ENCODE measurements at places on chromosomes 5 and 9.

- DNase-seq, result no peak
These were observed 26.9 kb upstream of the PLIN2 start for GRCh38 chr9:19154135-19154612.

DNA sequence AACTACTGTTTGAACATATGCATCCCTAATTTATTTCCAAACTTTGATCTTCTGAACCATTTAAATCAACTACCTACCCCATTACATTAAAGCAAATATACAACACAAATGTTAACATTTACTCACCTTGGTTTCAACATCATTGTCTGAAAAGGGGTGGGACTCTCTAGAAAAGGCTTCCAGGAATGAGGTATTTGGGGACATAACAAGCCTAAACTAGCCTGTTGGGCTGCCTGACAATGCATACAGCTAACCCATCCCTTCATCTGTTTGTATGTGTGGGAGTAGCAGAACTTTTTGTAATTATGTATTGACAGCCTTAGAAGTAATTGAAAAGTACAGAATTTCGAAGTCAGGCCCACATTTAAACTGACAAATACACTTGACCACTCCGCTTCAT, 2225.9 kb upstream of the C9orf72 start:
- no peak for DNase-seq

- no peak for DNase-seq
These were observed 440.9 kb downstream of the ENC1 start for GRCh38 chr5:74199436-74200210.

DNA sequence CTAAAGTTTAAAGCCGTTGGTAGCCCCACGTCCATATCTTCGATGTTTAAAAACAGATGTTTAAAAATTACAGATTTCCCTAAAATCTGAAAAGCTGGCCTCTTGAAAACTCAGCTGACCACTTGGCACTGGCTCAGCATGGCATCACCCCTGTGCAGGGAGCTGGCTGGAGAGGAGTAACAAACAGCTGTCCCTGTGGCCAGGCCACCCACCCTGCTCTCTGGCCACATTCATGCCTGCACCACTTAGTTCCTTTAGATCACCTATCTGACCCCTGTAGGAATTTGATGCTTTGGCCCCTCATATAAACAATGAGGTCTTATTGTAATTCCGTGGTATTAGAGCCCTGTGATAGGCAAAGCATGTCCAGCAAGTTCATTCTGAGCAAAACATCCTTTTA, 107.5 kb downstream of the FRMD3 start:
- no peak for DNase-seq

- DNase-seq, result no peak
These were observed 6.1 kb downstream of the SLCO4C1 start for GRCh38 chr5:102290004-102290403.

- no peak for DNase-seq
These were observed at the start of gene IL7R for GRCh38 chr5:35856765-35857351. Gene IL7R, plus strand, starts transcription at chr5:35856891. Its CDS starts 87 bp downstream, at chr5:35856978.

DNA sequence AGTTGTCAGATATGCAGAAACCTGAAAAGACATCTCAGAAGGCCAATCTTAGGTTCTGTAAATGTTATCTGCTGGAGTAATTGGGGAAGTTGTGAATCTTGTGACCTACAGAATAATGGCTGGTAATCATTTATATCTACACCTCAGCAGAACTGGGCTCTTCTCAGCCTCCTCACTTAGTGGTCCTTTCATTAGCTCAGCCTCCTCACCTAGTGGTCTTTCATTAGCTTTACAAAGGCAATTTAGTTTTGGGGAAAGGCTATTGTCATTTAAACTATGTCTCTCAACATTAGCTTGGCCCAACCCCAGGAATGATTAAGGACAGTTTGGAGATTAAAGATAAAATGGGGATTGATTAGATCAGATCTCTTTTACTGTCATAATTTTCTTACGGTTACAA, 284.2 kb upstream of the SGCD start:
- no peak for DNase-seq

- DNase-seq, result peak; percentile 72
These were observed 2.4 kb downstream of the CKMT2 start for GRCh38 chr5:81235287-81236072.

- no peak for DNase-seq
These were observed 1.6 kb upstream of the DBN1 start for GRCh38 chr5:177474846-177475562.

DNA sequence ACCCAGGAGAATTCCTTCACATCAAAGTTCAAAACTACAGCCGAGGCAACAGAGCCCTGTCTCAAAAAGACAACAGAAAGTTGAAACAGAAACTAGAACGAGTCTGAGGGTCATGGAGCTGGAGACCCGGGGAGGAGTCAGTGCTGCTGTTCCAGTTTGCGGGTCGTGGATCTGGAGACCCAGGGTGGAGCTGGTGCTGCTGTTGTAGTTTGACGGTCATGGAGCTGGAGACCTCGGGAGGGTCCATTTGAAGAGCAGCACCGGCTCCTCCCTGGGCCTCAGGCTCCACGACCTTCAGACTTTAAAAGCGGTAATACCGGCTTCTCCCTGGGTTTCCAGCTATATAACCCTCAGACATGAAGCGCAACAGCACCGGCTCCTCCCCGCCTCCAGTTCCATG, 13.0 kb upstream of the LCN15 start:
- DNase-seq, result no peak

GRCh38 chr9:87678650-87679355, 47.1 kb upstream of the CTSL start:
- DNase-seq, result peak; percentile 47

GRCh38 chr5:65020492-65020891, 251.8 kb downstream of the CWC27 start:
- DNase-seq, result no peak

DNA sequence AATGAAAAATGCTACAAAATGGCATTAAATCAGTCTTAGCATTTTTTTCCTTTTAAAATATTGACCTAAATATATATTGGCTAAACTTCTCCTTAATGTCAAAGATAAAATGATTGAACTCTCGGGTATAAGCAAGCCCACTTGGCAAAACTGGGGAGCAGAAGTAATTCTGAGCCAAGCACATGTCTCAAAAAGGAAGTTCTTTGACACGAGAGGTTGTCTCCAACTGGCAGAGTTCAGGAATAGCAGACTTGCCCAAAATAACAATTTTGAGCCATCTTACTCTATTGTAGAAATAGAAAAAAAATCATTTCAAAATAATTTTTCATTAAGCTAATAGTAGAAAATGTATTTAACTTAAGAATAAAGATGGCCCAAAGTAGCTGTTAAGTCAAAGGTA, 10.4 kb upstream of the MLLT3 start:
- no peak for DNase-seq

DNA sequence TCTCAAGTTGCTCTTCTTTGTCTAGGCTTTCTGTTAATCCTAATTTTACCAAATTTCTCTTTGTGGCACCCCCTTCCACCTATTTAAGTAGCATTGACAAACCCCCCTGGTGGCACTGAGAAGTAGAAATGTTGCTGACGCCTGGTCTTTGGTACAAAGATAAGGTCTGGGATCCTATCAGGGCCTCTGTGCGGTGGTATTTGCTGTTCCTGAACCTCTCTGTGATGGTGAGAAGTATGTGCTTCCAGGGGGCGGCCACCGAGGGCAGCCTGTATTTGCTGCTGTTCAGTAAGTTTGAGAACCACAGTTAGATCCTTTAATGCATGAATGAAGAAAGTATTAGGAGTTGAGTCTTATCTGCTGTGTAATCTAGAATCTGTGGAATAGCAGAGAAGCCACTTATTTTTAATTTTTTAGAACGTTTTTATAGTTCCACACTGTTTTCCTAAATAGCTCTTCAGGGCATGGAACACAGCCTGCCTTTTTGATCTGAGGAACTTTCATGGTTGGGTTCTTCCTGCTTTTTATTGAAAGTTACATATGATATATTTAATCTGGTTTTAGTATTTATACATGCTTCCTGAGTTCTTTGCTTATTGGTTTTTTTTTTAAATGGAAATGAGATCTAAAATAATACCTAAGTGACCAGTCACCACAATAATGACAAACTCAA, 124.2 kb downstream of the TRIO start:
- no peak for DNase-seq

- no peak for DNase-seq
These were observed 263.7 kb downstream of the RASEF start for GRCh38 chr9:82799286-82799685.

DNA sequence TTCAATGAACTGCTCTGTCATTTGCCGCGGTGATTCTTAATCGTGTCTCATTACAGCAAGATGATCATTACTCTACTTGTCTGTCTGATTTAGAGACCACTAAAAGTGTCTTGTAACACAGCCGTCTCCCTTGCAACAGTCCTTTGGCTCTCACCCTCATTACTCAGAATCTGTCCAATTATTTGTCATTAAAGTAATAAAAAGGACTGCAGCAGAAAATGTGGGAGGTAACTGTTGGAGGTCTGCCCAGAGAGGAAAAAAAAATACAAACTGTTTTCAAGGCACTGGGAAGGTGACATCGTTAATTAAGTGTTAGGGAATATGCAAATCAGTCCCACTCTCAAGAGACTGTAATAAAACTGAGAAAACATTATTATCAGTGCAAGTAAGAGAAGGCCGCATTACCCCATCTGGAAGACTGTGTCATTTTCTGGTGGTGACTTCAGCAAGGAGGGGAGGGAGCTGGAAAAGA, 281.0 kb downstream of the RASEF start:
- no peak for DNase-seq

- no peak for DNase-seq
These were observed 326.1 kb downstream of the PLK2 start for GRCh38 chr5:58133631-58134296.

- no peak for DNase-seq
These were observed 14.8 kb downstream of the RBM27 start for GRCh38 chr5:146218168-146218567.

DNA sequence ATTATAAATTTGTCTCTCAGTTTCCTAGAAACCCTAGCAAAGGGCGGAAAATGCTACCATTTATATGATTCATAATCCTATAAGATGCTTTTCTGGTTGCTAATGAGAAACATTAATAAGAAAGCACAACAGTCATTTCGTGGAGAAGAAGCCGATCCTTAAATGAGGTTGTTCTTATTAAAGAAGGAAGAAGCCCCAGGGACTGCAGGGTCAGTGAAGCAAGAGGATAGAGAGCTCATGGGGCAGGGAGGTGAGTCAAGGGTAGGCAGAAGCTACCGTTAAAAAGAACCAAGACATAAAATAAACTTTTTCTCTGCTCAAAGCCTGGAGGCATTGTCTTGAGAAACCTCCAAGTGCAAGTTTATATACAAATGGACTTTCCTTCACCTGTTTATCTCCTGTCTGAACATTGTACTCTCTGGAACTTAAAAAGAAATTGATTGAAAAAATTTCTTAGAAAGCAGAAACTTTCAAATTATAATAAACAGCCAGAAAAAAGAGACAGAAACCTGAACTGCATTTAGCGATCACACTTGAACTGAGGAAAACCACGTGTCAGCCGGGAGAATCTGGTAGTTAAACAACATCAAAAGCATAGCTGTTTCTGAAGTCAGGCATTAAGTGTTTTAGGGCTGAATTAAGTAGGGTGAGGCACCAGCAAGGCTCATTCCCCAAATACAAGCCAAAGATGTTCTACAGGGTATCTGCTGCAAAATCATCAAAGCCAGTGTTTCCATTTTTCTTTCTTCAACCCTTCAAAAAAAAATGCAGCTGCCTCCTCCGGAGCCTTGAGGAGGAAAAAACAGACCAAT, 21.9 kb downstream of the HTR4 start:
- no peak for DNase-seq

Data from psoas muscle (tissue), 8 donors.